Substantia nigra (tissue), 51 donors: ENCODE measurements at places on chromosomes 3 and 15.
A peak's percentile ranks its signal among the peaks of the same experiment; 100 is the strongest.

GRCh38 chr15:90225504-90226234 is 8.1 kb downstream of the CIB1 start:
- no peak for DNase-seq

GRCh38 chr3:79560698-79561097 is 207.1 kb downstream of the ROBO1 start:
- DNase-seq: no peak

DNA sequence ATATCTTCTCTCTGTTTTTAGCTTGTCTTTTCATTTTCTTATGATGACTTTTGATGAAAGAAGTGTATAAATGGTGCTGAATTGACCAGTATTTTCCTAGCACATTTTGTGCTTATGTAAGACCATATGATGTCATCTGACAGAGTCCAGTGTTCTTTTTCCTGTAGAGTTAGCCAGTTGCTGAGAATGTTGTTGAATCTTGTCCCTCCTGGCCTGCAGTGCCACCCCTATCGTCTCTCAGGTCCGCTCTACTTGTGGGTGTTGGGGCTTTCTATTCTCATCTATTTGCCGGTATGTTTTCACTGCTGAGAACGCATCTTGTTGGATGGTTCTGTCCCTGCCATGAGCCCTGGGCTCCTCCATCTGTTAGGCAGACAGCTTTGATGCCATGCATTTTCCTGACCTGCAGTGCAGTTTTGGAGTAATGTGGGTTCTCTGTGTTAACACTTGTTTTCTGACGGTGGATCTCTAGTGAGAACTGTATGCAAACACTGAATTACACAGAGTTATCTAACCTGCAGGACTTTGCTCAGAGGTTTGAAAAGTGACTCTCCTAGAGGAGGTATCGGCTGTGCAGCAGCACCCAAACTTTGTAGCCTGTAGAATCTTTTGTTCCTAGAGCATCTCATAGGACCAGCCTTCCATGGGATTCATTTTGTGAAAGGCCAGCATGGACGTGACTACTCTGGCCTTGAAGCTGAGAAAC is 44.6 kb downstream of the SLC6A20 start:
- no peak for DNase-seq

DNA sequence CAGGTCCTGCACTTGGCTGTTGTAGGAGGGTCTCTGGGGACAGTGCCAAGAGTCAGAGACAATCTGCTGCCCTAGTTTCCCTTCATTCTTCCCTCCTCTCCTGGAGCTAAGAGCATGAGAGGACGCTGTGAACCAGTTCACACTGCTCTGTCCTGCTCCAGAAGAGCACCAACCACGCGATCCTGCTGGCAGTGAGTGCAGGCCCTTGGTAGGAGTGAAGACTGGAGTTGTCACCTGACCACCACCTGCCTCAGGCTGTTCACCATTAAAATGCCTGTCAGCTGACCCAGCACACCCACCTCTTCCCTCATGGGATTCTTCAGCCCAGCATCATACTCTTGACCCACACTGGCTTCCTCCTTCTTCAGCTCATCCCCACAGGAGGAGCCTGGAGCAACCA is 2.9 kb downstream of the TM6SF1 start:
- DNase-seq: no peak

DNA sequence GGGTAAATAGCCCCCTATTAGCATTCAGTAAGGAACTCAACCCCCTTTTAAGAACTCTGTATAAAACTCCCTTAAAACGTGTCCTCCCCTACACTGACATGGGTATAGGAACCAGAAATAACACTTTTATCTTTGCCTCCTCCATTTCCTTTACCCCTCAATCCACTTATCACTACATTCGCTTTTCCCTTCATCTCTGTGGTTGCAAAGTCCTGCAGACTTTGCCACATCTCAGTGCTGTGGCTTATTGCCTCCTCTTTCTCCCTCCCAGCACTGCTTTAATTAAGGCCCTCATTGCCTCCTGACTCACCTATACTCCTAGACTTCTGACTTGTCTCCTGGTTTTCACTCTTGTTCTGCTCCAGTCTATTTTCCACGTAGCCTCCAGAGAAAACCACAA is 94.3 kb upstream of the GADL1 start:
- no peak for DNase-seq

- no peak for DNase-seq
Observed at GRCh38 chr3:179460260-179460659, 9.0 kb upstream of the GNB4 start.

DNA sequence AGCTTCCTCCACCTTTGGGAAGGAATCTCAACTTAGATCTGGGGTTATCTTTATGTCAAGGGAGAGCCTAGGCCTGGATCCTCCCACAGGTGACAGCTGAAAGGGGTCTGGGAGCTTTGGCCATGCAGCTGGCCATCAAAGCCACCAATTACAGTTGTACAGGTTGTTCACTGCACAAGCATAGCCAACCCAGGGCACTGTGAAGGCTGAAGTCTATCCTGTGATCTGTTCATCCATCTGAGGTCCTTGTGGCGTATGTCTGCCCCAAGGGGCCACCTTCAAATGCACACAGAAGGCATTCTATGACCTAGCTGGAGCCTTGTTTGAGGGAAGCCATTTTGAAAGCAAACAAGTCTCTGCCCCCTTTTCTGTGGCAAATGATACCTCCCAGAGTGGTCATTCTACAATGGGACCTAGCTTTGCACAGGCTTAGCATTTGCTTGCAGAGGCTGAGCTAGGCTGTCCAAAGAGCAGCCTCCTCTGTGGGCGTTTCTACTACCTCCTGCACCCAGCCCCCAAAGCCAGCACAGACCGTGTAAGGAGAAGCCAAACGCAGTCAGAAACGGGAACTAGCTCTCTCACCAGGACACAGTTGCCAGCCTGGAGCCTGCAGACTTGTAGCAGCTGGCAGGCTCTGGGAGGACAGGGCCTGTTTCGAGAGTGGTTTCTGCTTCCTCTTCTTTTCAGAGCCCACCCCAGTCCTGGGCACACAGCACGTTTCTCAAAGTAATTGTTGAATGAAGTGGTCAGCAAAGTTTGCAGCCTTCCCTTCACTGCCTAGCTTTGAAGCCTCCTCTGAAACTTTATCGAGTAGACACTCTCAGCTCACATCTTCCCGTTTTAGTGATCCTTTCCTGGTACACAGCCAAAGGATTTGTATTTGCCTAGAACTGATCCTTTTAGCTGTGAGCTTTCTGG is 157.3 kb upstream of the SMAD3 start:
- peak; percentile 39 for DNase-seq

DNA sequence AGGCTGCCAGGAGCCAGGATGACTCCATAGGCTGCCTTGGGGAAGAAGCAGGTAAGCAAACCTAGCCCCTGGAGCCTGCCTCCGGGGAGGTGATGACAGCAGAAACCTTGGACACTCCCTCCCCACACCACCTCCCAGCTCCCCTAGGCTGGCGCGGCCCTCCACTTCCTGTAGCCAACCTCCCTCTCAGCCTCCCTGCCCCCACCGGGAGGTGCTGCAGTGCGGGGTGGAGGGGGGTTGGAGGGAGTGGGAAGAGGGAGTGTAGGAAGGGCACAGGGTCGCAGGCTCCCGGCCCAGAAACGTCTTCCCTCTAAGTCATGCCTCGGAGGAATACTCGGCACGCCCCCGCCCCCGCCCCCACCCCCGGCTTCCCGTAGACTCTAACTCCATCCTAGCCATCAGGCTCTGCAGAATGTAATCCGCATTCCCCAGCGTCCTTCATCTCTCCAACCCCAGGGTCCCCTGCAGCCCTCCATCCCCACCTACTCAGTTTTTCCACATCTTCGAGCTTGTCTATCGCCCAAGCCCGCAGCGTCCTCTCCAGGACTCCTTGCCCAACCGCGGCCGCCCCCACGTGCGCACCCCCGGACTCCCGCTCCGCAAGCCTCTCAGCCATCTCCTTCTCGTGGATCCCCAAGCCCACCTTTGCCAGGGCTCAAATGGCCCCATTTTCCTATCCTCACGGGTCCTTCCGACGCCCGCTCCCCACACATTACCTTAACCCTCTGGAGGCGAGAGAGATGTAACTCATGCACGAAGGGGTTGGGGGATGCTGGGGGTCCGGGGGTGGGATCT is 528 bp downstream of the LPCAT4 start:
- DNase-seq: peak; percentile 44

DNA sequence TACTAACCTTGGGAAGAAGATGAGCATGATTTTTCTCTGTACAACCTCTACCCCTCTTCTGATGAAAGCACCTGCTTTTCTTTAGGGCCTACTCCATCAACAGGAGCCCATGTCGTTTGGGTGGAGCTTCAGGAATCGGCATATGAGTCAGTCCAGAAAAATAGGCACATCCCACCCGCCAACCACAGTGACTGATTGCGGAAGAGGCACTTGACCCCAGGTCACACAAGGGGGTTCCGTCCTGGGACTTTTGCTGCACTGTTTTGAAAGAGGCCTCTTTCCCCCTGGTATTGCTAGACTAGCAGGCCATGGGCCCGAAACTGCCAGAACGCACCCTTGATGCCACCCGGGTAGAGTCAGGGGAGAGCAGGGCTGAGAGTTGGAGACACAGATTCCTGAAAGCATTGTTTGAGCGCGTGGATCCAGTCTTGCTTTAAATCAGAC is 19.3 kb upstream of the NRROS start:
- no peak for DNase-seq

- no peak for DNase-seq
Observed at GRCh38 chr3:25658836-25659235, 5.9 kb downstream of the TOP2B start.
